ENCODE measurements at places on chromosomes 16 and 17.

GRCh38 chr16:67447508-67448076 is 16.7 kb downstream of the HSD11B2 start:
- peak; percentile 88 for DNase-seq

DNA sequence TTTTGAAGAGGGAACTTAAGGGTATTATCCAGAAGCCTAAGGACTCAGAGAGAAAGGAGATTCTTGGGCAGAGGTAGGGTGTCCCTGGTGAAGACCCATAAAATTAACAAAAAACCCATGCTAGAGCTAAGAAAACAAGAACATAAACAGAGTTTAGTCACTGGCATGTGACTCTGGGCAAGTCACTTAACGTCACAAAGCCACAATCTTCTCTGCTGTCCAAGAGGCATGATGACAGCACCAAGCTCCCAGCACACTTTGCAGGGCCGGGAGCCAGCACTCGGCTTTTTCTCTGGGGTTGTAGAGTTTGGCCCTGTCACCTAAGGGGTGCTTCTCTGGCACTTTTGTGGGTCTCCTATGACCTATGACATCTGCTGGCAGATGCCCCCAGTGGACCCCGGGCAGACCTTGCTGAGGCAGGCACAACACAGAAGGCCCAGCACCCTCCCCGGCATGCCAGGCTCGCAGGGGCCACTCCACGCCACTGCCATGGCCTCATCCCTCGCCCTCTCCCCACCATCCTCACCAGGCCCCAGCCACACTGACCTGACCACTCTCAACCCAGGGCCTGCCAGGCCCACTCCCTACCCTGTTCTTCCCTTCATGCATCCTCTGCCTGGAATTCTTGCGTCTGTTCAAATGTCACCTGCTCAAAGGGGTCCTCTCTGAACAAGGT is 69.8 kb downstream of the DYNLRB2 start:
- DNase-seq: peak; percentile 4

DNA sequence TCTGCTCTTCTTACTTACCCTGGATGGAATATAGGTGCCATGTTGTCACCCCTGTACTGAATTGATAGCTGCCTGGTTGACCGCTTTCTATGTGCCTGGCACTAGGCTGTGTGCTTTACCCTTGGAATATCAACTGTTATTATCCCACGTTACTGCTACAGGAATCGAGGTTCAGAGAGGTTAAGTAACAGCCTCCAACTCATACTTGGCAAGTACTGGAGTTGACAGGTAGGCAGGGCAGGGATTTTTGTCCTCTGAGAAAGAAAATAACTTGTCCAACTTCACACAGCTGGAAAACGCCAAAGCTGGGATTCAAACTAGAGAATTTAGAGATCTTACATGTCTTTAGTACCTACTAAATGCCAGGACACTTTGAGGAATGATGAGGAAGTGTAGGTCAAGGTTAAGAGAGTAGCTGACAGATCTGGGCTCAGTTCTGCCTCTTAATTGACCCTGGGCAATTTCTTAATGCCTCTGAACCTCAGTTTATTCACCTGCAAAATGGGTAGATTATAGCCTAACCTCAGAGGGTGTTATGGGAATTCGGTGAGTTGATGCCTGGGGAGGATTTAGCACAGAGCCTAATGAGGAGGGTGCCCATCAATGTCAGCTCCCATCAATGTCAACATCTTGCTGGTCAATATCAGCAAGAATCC is 25.8 kb downstream of the ITPRIPL2 start:
- no peak for DNase-seq

DNA sequence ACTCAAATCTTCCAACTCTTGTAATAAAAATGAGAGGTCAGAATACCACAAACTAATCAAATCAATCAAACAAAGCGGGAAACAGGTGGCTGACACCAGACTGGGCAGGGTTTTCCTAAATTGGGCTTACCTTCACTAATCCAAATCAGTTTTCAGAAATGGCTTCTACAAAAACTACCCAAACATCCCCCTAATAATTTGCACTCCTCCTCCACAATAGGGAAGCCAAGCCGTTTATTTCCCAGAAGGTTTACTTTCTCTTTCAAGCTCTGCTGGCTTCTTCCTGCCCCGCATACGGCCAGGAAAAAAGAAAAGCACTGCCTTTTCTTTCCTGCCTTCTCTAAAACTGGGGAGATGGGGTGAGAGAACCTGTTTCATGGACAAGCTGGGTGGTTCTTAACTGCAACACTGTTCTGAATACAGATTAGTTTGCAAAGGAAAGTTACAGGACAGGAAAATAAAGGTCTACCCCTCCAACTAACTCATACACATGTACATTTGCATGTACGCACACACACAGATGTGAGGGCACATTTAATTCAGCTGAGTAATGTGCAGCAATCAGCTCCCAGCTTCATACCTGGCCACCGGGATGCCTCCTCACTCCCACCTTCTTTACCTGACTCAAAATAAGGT is 9.2 kb downstream of the STAT3 start:
- no peak for DNase-seq

- DNase-seq: no peak
Measured at GRCh38 chr16:48225456-48225855, 18.6 kb upstream of the LONP2 start.

All from hematopoietic multipotent progenitor cell treated with erythropoietin and hydrocortisone succinate and interleukin-3 and kit ligand, for 15 days (in vitro differentiated cells).